Keratinocyte (primary cell): ENCODE measurements at places on chromosomes 1 and 21.

DNA sequence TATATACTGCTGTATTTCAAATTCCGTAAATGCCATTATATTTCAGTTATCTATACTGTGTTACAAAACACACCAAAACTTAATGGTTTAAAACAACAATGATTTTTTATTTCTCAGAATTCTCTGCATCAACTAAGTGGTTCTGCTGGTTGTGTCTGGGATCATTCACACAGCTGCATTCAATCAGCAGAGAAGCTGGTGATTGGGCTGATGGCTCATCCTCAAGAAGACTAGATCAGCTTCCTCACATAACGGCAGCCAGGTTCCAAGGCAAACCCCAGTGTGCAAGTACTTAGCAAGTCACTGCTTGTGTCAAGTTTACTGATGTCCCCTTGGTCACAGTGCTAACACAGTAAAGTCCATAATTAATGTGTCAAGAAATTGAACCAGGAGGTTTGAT is 86.3 kb upstream of the VANGL1 start:
- no peak for DNase-seq

DNA sequence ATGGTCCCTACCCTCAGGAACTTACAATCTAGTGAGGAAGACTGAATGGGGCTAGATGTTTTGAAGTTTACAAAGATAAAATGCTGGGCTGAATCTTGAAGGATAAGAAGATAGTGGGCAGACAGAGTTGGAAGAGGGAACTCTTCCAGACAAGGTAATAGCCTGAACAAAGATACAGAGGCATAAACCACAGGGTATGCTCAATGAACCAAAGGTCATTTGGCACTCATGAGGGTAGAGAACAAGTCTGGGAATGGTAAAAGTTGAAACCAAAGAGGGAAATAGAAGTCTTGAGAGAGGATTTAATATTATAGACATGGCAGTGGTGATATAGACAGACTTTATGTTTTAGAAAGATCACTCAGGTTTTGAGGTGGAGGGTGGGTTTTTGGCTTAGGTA is 48.1 kb upstream of the ZSWIM5 start:
- DNase-seq = no peak

DNA sequence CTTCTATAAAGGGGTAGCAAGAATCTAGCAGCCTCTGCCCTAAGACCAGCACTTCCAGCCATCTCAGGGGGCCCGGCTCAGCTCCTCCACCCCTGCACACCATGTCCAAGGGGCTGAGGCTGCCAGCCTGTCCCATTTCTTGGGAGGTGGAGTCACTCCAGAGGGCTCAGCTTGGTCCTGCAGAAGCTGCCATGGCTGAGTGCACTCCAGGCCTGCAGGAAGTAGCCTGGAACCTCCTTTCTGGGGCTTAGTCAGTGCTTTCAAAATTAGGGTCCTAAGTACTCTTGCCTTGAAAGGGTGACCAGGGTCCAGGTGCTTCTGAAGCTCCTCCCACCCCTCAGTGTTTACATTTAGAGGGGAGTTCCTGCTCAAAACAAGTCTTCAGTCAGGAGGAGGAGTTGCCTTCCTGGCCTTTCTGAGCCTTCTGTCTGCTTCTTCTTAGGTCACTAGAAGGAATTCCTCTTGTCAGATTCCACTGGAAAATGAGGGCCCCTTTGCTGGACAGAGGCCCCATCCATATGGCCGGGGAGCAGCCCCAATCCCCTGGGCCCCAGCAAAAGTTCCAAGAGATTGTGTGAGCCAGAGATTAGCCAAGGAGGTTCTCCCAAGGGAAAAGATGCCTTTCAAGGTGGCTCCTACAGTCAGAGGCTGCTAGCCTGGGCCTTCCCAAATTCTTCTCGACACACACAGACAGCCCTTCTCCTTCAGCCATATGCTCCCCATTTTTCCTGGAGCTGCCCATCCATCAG is 128.1 kb upstream of the VAMP3 start:
- no peak for DNase-seq

- DNase-seq = no peak
These were observed 348.7 kb downstream of the CHRM3 start for GRCh38 chr1:239735111-239735510.

DNA sequence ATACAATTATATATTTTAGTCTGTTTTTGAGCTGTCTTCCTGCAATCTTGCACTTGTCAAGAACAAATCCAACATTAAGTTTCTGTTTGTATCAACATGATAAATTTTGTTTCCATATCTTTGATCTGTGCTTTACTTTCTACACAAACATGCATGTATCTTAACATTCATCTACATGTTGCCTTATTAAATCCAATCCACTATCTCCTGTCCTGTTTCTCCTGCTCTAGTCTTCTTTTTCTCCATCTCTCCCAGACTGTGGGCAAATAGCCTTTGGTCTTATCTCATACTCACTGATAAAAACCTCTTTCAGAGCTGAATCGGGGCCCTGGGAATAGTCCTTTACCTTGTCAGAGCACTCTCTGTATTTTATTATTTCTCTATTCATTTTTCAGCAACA is 101.3 kb downstream of the PLPPR4 start:
- DNase-seq = no peak

GRCh38 chr1:38268226-38268625 is 221.6 kb upstream of the POU3F1 start:
- no peak for DNase-seq

- DNase-seq = no peak
These were observed 5.0 kb downstream of the SPATA46 start for GRCh38 chr1:162371611-162372010.

DNA sequence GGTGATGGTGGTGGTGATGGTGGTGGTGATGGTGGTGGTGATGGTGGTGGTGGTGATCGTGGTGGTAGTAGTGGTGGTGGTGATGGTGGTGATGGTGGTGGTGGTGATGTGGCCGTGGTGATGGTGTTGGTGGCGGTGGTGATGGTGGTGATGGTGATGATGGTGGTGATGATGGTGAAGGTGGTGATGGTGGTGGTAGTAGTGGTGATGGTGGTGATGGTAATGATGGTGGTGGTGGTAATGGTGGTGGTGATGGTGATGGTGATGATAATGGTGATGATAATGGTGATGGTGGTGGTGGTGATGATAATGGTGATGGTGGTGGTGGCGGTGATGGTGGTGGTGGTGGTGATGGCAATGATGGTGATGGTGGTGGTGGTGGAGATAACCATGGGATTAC is 6.8 kb upstream of the COL6A2 start:
- DNase-seq = no peak

- no peak for DNase-seq
These were observed 44.3 kb downstream of the TMEM51 start for GRCh38 chr1:15197591-15198447.

GRCh38 chr21:35231090-35231489 is 182.0 kb upstream of the RUNX1 start:
- DNase-seq = no peak

DNA sequence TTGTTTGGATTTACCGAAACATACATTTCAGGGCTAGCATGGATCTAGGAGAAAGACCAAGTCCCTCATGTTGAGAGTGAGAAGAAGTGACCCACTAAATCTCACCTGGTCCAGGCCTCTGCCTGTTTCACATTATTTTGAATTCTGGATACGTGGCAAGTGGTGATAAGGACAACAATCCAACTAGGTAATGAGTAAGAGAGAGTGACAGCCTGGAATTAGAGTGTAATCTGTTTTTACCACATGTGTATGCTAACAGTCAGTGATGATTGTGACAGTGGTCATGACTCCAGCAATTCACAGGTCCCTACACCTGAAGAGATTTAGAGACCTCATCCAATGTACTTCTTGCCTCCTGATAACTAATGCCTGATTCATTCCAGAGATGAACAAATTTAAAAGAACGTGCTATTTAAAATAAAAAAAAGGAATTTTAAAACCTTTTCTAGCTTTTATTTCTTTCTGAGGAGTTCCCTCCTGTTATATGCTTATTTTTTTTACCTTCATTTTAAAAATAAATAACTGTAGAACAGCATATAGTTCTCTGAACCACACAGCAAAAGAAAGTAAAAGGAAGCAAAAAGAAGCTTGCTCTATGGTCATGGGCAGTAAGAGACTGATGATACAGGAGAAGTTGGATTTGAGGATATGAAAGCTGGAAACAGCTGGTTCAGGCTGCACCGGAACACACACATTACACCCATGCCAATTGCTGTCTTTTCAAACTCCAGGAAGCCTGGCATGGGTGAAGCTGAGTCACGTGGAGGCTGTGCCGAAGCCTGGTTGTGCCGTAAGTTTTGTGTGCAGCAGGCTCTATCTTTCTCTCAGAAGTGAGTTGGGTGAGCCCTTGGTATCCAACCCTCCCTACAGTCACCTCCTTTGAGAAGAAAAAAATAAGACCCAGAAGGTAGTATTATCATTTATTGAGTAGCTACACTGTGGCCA is 14.7 kb downstream of the C1orf116 start:
- no peak for DNase-seq

DNA sequence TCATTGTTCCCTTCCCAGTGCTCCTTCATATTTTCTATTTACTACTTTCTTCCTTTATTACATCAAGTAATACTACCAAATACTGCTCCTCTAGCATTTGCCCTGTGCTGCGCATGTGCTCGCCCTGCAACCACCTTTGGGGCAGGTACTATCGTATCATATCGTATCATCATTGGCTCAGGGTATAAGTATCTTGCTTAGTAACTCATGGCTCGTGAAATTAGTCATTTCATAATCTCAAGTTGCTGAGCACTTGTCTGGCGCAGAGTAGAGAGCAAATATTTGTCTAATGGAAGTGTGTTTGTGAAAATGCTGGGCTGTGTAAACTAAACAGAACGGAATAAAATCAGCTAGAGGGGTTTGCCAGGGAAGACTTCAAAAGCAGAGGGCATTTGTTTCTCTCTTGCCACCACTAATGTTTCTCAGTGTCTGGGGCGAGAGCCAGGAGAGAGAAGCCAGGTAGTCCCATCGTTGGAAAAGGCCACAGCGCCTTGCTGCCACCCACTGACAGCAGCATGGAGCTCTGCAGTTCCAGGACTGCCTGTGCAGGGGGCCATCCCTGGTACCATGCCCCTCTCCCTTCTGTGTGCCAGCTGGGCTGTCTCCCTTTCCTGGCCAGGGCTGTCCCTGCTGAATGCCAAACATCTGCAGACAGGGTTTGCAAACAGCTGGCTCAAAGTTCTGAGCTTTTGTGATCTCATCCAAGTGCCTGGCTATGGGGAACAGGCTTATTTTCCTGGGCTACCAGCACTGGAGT is 20.0 kb upstream of the CPT2 start:
- DNase-seq = no peak

DNA sequence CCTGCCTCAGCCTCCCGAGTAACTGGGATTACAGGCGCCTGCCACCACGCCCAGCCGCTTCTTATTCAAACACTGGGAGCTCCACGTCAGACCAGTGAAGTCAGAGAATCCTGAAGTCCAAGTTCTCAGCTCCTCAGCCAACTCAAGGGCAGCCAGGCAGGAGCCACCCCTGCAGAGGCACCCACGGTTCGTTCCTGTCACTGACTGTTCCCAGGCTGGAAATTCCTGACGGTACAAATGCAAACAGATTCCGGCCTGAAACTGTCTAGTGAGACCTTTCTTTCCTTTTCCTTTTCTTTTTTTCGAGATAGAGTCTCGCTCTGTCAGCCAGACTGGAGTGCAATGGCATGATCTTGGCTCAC is 11.7 kb downstream of the SLC35E2B start:
- no peak for DNase-seq

- no peak for DNase-seq
These were observed 865 bp downstream of the ATP5IF1 start for GRCh38 chr1:28236656-28237322.

GRCh38 chr1:170617591-170618330 is 46.2 kb upstream of the PRRX1 start:
- DNase-seq = no peak

DNA sequence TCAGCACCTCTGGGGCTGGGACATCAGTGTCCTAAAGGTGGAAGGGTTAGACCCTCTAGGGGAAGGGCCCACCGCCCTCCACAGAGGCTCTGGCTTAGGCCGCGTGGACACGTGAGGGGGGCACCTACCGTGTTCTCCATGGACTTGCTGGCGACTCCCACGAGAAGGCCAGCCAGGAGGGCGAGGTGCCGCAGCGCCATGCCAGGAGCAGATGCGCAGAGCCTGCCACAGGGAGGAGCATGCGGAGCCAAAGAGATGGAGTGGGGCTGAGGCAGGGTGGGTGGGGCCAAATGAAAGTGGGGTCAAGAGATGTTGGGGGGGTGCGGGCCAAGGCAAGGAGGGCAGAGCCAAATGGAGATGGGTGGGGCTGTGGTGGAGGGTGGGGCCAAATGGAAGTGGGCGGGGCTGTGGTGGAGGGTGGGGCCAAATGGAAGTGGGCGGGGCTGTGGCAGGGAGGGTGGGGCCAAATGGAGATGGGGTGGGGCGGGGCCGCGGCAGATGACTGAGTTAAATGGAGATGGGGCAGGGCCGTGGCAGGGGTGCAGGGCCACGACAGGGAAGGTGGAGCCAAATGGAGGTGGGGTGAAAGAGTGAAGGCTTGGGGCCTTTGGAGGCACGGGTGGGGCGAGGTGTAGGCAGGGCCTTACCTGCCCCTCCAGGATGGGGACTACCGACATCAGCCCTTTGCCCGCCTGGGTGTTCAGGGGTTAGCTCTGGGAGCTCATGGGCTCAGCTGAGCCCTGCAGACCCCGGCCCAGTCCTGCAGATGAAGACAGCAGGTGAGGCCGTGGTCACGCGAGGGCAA is 17.4 kb upstream of the RNF223 start:
- DNase-seq = no peak

DNA sequence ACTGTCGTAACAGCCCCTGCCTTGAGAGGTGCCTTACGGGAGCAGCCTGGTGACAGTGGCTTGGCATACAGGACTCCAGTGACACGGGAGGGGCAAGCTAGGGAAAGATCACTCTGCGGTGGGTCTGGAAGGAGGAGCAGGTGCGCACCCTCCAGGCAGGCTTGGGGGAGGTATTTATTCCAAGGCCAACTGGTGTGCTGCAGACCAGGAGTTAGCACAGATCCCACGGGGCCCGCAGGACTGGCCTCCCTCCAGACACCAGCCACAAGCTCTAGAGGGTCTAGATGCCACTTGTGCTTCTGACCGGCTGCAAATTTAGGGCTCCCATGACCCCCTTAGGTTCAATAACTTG is 22.1 kb downstream of the PSEN2 start:
- no peak for DNase-seq

GRCh38 chr1:36321119-36321951 is 2.1 kb downstream of the EVA1B start:
- DNase-seq = no peak

GRCh38 chr1:12774801-12775345 is 1.3 kb downstream of the PRAMEF12 start:
- DNase-seq = no peak

GRCh38 chr21:25995278-25995677 is 175.3 kb downstream of the APP start:
- DNase-seq = no peak

GRCh38 chr1:79004916-79005315 is 1.6 kb downstream of the ADGRL4 start:
- no peak for DNase-seq
